Pulmonary artery endothelial cell (primary cell): ENCODE measurements at places on chromosomes 4 and X. TPM values are rescaled to one million over a fixed set of nuclear protein-coding genes. Genes with fewer than 3 reads are reported as not detected.

The PRDM8 gene
- total RNA-seq = 0.14 and 0.33 TPM in 2 replicates

GRCh38 chr4:146485968-146486367 lies 35.8 kb downstream of the SLC10A7 start:
- no peak for DNase-seq

- no peak for DNase-seq
Observed at GRCh38 chr4:184444953-184445309, 29.4 kb downstream of the IRF2 start.

GRCh38 chr4:162644346-162644745 lies 480.5 kb upstream of the FSTL5 start:
- no peak for DNase-seq

- peak; percentile 29 for DNase-seq
Observed at GRCh38 chr4:2484993-2485392, 16.1 kb downstream of the RNF4 start.

DNA sequence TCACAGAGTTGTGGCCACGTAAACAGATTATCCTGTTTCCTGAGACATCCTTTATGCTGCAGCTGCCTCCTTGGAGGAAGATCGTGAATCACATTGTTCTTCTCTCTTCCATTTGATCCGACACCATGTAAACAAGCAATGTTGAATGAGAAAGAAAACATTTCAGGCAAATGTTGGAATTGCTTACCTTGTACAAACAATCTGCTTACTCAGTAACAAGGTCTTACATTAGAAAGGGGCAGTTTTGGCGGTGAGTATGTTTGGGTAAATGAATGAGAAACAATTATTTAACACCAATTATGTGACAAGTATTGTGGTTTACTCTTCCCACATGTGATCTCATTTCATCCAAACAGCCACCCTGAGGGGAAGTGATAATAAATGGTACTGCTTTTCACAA lies 637.8 kb downstream of the RAB28 start:
- DNase-seq = no peak

The DSPP gene
- not detected in 2 replicates for total RNA-seq

The FGF2 gene
- total RNA-seq = 16.6 and 28.0 TPM in 2 replicates

The CCDC149 gene
- total RNA-seq = 6.8 and 11.1 TPM in 2 replicates

DNA sequence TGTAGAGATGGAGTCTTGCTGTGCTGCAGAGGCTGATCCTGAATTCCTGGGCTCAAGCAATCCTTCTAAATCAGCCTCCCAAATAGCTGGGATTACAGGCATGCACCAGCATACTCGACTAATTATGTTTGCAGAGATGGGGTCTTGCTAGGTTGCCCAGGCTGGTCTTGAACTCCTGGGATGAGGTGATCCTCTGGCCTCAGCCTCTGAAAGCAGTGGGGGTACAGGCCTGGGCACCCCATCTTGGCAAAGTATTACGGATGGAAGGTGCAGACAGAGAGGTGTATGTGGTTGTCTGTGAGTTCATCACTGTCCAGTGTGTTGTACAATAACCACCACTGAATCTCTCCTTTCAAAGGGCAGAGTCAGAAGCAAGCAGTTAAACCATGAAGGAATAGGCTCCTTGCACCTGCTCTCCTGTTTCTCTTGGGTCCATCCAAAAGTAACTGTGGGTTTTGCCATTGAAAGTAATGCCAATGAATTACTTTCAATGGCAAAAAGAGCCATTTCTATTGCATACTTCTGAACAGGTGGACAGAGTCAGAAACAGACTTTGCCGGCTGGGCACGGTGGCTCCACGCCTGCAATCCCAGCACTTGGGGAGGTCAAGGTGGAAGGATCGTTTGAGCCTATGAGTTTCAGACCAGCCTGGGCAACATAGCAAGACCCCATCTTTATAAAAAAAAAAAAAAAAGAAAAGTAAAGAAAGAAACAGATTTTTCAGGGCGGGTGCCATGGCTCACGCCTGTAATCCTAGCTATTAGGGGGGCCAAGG lies 7.0 kb upstream of the AKAP17A start:
- no peak for DNase-seq

The MTNR1A gene
- not detected in 2 replicates for total RNA-seq

DNA sequence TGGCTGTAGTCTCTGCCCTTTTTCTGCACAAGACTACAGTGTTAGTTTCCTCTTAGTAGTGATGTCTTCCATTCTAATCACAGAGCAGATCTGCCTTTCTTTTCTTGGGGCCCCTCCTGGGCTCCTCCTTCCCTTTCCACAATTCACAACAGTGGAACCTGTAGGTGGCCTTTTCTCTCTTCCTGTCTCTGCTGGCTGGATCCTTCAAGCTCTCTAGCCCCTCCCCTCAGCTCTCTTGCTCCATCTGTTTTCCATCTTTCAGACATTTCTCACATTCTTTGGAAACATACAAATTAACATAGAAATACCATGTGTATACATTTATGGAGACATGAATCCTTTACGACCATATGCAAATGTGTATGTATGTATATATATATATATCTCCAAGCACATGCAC lies 304 bp upstream of the SPIN2A start:
- no peak for DNase-seq

- no peak for DNase-seq
Observed at GRCh38 chrX:8743126-8743732, 11.3 kb upstream of the ANOS1 start.

DNA sequence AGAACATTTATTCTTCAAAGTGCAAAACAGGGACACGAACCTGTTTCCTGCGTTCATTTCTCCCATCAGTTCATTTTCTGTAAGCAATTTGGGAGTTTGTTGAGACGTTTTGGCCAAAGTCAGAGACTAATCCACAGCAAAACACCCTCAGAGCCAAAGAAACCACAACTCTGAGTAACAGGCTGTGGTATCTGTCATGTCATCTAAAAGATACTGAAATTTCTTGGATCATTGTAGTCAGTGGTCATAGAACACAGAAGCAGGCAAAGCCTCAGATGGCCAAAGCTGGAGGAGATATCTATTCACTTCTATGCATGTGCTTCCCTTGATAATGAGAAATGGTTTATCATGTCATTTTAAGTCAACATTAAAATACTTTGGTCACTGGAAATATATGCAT lies 485.6 kb upstream of the GALNT7 start:
- no peak for DNase-seq

- peak; percentile 30 for DNase-seq
Observed at GRCh38 chr4:74539044-74539790, 94.3 kb downstream of the AREG start.

- DNase-seq = no peak
Observed at GRCh38 chrX:16785247-16786138, 773 bp upstream of the TXLNG start.

The SPANXC gene
- total RNA-seq = not detected in 2 replicates

GRCh38 chr4:36140421-36140820 lies 103.9 kb downstream of the ARAP2 start:
- DNase-seq = no peak

The CYBB gene
- total RNA-seq = not detected in 2 replicates

DNA sequence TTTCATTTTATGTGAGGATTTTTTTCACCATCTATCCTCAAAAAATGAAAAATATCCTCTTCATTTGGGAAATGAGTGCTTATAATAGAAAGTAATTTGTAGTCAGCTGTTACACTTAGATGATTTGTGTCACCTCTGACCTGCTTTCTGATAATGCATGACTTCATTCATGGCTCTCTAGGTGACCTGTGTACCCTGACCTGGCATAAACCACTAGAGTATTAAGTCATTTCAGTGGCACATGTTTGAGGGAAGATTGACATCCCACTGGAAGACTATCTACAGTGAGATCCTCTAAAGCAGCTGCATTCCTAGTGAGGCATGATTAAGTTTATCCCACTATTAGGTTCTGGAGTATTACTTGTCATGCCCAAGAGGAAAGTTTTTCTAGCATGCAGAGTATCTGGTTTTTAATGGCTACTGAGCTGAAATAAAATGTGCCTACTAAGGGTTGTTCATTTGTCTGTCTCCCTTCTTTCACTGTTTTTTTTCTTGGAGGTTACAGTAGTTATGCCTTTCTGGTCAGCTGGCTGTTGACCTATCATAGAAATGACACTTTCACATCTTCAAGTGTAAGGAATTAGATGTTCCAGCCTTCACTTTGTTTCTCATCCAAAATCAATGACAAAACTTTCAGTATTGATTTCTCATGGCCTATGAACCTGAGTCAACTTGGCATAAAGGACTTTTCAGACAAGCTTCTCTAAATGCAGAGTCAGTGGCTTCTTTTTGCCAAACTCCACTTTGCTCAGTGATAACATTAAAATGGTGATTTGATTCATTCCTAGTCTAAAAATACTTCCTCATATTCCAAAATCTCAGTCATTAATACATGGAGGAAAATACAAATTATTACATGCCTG lies 33.1 kb downstream of the TET2 start:
- DNase-seq = no peak

DNA sequence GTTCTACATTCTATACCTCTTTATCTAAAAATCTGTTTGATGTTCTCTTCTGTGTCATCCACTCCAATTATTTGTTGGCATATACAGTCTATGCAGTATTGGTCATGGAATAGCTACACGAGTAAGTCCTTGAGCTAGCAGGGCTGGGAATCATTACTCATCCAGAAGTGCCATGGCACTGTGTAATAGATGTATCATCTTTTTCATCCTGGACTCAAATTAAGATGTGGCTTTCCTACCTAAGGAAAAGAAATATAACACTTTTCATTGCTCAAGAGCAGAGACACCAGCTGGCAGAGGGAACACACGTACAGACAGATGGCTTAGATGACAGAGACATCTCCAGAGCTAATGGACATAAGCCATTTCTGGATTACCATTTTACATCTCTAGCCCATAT lies 159.8 kb downstream of the FAM13A start:
- DNase-seq = no peak
